ENCODE measurements at places on chromosomes 1 and 21. TPM values are rescaled to one million over a fixed set of nuclear protein-coding genes. Genes with fewer than 3 reads are reported as not detected.

DNA sequence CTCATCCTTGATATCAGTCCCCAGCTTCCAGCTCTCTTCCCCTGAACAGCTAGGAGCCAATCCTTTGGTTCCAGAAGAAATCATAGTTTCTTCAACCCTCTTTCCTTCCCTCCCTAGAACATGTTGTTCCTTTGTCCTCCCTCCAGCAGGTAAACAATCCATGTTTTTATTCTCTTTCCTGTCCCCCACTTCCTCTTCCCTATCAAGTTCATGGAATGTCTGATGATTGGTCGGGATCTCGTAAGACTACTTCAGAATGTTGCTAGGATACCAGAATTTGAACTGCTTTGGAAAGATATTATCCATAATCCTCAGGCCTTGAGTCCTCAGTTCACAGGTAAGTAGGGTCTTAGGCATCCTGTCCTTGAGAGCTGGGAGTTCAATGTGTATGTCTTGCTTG, 23.1 kb upstream of the SLC27A3 start:
- H3K27ac ChIP-seq = no peak overlapping the region
- no peaks in the 10 kb centered on the region for H3K27me3 ChIP-seq
- no peak overlapping the region for H3K4me3 ChIP-seq
- peaks cover 3% of the 10 kb centered on the region for H3K4me1 ChIP-seq

GRCh38 chr1:215140135-215140534, 57.6 kb downstream of the KCNK2 start:
- no peak for DNase-seq
- H3K4me3 ChIP-seq = no peak overlapping the region
- no peaks in the 10 kb centered on the region for H3K4me1 ChIP-seq
- no peaks in the 10 kb centered on the region for H3K27me3 ChIP-seq
- H3K27ac ChIP-seq = no peak overlapping the region

GRCh38 chr1:113409363-113409762, 19.0 kb downstream of the MAGI3 start:
- no peak for DNase-seq
- no peak overlapping the region for H3K27ac ChIP-seq
- peaks cover 3% of the 10 kb centered on the region for H3K36me3 ChIP-seq

The CELA2A gene
- total RNA-seq = not detected

- peaks cover 57% of the 10 kb centered on the region for H3K4me1 ChIP-seq
- DNase-seq = no peak
- H3K27ac ChIP-seq = peak overlapping the region; percentile 9
- H3K36me3 ChIP-seq = no peaks in the 10 kb centered on the region
- H3K4me3 ChIP-seq = no peak overlapping the region
Observed at GRCh38 chr1:214209260-214209808, 71.6 kb upstream of the SMYD2 start.

- H3K27me3 ChIP-seq = peaks cover 36% of the 10 kb centered on the region
- H3K36me3 ChIP-seq = no peaks in the 10 kb centered on the region
- H3K27ac ChIP-seq = no peak overlapping the region
- no peaks in the 10 kb centered on the region for H3K4me1 ChIP-seq
- no peak overlapping the region for H3K4me3 ChIP-seq
Observed at GRCh38 chr1:36968730-36969129, 65.6 kb downstream of the GRIK3 start.

GRCh38 chr1:72540674-72541073, 258.3 kb upstream of the NEGR1 start:
- H3K27me3 ChIP-seq = no peaks in the 10 kb centered on the region
- H3K4me3 ChIP-seq = no peak overlapping the region
- no peaks in the 10 kb centered on the region for H3K36me3 ChIP-seq
- no peak overlapping the region for H3K27ac ChIP-seq
- no peak for DNase-seq
